ENCODE measurements at places on chromosomes 1 and 21.
A peak's percentile ranks its signal among the peaks of the same experiment; 100 is the strongest.

GRCh38 chr1:230268371-230269170, 157.6 kb downstream of the PGBD5 start:
- peak; percentile 62 for DNase-seq

- no peak for DNase-seq
Measured at GRCh38 chr1:23644555-23644866, 47.1 kb upstream of the RPL11 start.

DNA sequence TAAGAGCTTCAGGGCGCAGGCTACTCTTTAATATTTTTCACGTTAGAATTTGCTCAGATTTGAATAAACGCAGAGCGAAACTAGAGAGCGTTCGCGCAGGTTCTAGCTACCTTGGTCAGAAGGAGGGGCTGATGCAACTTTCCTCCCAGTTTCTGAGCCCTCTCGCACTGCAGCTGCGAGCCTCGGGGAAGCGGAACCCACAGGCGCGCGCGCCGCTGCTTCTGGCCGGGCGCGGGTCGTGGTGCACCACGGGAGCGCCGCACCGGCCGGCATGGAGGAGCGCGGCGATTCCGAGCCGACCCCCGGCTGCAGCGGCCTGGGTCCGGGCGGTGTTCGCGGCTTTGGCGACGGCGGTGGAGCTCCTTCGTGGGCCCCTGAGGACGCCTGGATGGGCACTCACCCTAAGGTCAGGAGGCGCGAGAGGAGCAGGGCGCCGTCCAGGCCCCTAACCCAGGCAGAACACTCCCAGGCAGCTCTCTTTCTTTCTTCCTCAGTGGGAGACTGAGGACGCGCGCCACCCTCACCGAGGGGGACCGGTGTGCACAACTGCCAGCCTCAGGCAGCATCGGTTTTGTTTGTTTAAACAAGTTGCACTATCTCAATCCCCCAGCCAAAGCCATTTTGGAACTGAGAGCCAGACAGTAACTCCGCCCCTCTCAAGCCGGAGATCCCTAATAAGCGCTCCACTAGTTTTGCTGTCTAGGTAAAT, at the start of gene TSEN15:
Gene TSEN15, plus strand, starts transcription at position 246 of the 709 bp plus-strand sequence. Its CDS starts 26 bp downstream, at position 272.
- DNase-seq = peak; percentile 79

- no peak for DNase-seq
Measured at GRCh38 chr1:91672601-91673161, 172.0 kb downstream of the CDC7 start.

DNA sequence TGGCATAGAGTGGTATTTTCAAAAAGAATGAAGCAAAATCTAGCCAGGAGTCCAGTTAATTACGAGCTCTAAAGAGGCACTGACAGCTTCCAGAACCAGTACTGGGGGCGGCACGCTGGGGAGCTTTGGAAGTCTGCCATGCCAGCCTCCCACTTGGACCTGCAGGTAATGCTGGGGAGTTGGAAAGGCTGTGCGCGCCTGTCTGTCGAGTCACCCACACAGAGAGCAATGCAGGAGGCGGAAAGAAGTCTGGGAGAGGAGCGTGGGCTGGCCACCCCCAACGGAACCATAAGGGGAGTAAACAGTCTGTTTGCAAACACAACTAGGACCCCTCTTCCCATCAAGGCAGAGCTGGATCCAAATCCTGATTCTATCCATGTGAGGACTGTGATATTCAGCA, 84.5 kb downstream of the BEND5 start:
- no peak for DNase-seq

GRCh38 chr1:203481196-203481595, 5.6 kb downstream of the PRELP start:
- no peak for DNase-seq

- DNase-seq = no peak
Measured at GRCh38 chr1:18697541-18697940, 66.9 kb downstream of the PAX7 start.

DNA sequence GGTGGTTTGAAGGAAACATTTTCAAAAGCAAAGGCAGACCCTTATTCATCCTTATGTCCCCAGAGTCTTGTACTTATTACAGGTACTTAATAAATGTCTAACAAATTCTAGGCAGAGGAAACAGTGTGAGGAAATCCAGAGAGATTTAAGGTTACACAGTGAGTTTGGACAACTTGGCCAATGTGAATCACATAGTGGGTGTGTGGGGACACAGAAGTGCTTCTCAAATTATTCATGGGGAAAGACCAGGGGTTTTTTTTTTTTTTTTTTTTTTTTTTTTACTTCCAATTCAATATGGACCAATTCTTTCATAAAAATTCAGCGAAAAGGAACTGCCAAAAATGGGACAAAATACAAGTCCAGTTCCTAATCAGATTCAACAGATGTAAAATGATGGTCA, 15.1 kb downstream of the GNG12 start:
- no peak for DNase-seq

GRCh38 chr21:36697060-36697850, 1.7 kb upstream of the SIM2 start:
- DNase-seq = no peak

DNA sequence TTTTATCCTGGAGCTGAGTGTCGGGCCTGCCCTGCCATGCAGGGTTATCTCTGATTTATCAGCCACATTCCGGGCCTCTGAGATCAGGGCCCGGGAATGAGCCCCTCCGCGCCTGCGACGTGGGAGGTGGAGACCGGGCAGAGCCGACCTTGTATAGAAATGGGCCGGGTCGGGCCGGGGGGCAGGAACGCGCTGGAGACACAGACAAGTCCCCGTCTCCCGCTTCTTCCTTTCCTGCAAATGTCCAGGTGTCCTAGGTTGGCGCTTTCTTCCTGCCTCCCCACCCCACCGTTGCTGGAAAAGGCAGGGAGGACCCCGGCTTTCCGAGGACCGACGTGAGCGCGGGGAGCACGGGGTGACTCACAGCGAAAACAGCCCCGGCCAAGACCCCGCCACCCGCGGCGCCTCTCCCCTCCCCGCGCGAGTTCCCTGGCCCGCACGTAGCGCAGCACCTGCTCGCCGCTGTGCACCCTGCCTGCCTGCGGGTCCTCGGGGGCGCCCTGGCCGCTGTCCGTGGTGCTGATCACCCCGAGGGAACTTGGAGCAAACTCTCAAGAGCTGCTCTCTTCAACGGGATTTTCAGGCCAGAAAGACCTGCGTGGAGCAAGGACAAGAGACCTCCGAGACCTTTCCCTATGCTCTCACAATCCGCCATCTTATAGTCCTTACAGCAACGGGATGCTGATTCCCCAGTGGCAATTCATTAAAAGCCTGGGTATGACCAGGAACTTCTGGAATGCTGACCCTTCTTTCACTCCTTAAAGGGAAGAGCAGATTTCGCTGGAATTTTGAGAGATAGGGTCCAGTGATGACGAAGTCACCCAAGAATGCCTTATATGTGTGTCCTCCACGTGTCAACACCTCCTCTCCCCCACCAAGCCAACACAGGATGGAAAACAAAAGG, 475 bp upstream of the NPPB start:
- peak; percentile 72 for DNase-seq

DNA sequence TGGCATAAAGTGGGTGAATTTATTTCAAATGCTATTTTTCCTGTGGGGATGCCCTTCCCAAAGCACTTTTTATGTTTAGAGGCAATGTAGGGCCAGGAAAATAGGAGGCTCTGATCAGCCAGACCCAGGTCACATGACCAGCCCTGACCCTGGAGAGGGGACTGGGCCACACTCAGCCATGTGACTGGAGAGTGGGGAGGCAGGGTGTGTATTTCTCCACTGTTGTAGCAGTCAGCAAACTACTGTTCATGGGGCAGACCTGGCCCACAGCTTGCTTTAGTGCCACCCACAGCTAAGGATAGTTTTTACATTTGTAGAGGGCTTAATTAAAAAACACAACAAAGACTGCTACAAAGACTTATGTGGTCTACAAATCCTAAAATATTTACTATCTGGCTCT, 153.8 kb downstream of the ACTL8 start:
- no peak for DNase-seq

GRCh38 chr1:178271471-178271870, 177.6 kb downstream of the RASAL2 start:
- DNase-seq = no peak

- no peak for DNase-seq
Measured at GRCh38 chr1:24302209-24302611, 16.9 kb upstream of the GRHL3 start.

- no peak for DNase-seq
Measured at GRCh38 chr1:35884934-35885333, 1.9 kb downstream of the AGO1 start.

DNA sequence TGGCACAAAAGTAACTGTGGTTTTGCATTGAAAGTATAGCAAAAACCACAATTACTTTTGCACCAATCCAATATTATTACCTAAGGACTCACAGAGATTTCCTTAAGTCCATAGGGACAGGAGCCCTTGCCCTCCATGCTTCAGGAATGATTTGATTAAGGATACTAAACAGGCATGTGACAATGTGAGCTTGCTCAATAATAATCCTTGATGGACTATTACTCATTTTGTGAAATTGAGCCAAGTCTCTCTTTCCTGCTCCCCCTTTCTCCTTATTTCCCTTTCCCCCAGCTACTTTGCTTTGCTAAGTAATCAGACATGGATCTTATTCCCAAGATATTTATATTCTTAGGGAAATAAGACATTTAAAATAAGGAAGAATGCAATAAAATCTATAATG, 21.6 kb upstream of the RGL1 start:
- DNase-seq = no peak

DNA sequence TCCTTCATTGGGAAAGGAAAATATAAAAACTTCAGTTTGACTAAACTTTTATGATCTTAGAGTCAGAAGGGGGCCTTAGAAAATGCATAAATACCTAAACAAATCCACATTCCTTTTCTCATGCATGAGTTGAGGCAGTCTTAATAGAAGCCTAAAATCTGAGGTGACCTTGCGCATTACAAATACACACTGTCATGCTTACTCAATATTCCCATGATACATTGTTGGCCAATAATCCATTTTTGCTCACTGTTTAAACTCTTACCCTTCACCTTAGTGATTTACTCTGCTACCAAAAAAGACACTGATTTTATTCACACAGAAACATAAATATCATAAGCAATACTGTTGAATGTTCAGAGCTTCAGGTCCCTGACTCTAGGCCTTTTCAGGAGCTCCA, 19.1 kb upstream of the TMCO1 start:
- no peak for DNase-seq

GRCh38 chr1:111218701-111219556, 8.6 kb upstream of the CHI3L2 start:
- no peak for DNase-seq

DNA sequence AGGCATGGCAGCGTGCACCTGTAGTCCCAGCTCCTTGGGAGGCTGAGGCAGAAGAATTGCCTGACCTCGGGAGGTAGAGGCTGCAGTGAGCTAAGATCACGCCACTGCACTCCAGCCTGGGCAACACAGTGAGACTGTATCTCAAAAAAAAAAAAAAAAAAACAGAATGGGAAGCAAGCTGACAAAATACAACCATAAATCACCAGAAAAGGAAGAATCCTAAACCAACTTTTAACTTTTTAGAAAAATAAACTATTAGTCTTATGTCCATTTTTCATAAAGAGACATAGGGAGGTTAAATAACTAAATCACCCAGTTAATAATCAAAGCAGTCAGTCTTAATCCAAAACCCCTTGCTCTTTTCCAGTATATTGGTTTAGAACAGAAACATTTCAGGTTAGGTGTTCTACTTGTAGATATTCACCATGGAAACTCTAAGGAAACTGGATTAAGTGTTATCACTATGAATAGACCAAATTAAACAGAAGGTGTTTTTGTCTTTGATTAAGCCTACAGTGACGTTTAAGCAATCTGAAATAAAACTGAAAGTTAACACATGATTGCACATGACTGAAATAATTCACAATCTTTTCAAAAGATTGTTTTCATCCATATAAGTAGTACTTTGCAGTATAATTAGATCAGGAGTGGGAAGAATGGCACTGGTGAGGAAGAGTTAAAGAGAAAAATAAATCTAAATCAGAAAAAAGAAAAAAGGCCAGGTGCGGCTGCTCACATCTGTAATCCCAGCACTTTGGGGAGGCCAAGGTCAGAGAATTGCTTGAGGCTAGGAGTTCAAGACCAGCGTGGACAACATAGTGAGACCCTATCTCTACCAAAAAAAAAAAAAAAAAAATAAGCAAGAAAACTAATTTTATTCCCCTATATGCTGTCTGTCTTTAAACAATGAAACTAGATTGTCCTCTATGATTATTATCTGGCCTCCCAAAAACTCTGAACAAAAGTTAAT, 9.6 kb downstream of the CDC42BPA start:
- no peak for DNase-seq

- peak; percentile 98 for DNase-seq
Measured at GRCh38 chr1:207822602-207823451, 71.0 kb downstream of the CD46 start.

DNA sequence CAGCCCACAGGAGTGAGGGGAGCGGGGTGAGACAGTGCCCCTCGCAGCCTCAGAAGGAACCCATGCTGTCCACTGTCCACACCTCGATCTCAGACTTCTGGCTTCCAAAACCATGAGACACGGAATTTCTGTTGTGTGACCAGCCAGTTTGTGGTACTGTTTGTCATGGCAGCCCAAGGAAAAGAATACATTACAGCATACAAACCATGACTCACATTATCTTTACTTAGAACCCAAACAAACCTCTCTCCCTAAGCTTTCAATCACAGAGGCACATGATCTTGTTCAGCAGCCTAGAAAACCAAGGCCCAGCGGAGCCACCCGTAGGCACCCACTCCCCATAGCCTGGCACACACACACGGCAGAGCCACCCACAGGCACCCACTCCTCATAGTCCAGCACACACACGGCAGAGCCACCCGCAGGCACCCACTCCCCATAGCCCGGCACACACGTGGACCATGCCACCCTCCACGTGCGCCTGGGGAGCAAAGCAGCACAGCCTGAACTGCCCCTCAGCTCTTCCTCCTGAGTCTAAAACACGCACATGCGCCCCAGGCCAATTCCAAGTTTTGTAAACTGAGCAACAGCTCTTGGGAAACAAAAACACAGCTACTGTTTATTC, 458 bp upstream of the KRTAP10-4 start:
- peak; percentile 11 for DNase-seq

DNA sequence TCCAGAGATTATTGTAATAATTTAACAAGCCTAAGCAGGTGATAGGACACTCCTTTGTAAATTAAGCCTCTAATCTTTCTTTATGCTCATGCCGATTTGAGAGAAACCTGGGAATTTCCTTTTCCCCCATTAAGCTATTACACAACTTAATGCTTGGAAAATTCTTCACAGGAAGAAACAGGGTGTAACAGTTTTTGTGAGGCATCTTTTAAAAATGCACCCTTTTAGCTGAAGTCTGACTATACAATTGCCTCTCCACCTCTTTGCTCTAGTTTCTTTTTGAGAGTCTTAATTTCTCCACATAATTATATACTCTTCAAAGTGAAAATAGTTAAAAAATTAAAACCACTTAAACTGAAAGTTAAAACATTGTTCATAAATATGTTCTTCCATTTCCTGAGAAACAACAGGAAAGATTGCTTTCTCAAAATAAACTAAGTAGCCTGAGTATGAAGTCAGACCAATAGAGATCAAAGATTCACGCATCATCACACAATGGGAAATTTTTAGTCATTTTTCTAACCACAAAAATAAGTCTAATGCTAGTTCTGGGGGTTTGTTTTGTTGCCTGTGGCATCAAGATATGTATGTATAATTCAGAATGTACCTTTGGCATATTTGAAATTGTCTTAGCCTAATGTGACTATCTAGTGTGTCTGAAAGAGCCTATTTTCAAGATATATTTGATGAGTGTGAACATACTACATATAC, 34.7 kb downstream of the LRRC8D start:
- DNase-seq = no peak
